ENCODE measurements at places on chromosomes 11 and 22.

GRCh38 chr22:37351232-37351631 lies 68.9 kb downstream of the CYTH4 start:
- DNase-seq: no peak

DNA sequence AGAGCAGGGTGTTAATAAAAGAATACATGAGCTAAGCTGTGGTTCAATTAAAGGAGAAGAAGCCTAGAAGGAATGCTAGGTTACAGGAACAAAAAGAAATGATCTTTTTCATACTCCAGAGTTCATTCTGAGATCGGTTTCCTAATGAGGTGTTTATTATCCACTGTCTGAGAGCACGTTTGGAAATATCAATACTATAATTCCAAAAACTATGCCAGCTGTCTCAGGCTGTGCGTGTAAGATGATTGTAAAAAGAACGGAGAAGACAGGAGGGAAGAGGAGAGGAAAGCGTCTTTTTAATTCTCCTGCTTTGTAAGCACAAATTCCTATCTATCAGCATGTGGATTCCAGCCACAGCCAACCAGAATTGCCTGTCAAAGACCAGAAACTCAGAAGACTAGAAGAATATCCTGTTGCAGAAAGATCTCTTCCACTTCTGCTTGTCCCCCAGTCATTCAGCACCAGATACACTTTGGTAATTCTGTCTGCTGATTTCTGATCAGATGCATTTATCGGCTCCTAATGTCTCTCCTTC lies 25.7 kb downstream of the APOL5 start:
- DNase-seq: no peak

DNA sequence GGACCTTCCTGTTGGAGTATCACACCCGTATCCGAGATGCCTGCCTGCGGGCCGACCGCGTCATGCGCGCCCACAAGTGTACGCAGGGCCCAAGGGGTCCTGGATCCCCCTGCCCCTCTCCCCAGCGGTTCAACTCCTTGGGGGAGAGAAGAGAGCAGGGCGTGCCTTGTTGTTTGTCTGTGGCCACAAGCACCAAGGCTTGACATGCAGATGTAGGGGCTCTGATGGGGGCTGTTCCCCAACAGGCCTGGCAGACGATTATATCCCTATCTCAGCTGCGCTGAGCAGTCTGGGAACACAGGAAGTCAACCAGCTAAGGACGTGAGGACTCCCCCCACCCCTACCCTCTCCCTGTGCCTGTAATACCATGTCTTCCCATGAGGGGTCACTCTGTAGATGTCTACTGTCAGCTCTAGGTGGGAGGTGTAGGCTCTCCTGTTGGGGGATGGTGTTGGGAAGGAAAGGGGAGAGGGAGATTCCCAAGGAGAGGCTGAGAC lies 6.8 kb downstream of the CFL1 start:
- no peak for DNase-seq

DNA sequence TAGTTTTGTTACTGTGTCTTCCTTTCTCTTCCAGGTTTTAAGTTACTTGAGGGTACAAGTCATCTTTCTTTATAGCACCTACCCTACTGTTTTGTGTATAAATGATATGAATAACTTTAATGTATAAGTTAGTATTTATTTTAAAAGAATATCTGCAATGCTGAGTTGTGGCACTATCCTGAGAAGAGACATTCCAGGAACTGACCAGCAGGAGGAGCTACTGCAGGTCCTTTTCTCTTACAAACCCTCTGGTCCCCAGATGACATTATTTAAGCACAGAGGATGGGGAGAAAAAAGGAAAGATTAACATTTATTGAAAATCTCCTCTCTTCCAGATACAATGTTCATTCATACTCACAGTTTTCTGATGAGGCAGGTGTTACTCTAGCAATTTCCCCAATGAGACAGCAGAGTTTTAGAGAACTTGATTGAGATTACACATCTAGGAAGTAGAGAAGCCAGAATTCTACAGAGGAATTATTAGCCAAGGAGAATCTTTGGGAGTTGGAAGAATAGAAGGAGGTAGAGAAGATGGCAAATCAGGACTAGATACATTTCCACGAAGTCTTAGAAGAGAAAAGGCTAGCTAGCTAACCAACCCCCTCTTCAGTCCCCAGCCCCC lies 541.2 kb upstream of the API5 start:
- DNase-seq: no peak

GRCh38 chr11:77501758-77502157 lies 27.9 kb upstream of the PAK1 start:
- no peak for DNase-seq

DNA sequence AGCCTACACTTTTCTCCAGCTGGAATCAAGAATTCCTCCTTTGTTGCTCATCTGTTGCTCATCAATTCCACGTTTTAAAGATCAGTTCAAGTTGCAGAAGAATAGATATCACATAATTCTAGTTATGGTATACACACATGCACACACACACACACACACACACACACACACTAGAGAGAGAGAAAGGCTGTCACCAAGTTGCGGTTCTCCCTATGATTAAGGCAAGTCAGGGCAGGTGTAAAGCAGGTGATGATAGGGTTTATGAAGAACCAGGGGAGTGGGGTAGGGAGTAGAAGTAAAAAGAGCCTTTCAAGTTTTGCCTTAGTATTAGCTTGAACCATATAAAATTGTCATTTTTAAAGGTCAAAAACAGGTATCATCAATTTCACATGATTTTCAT lies 31.7 kb upstream of the TMPRSS4 start:
- no peak for DNase-seq

GRCh38 chr11:117062498-117062897 lies 35.7 kb downstream of the SIK3 start:
- DNase-seq: no peak

GRCh38 chr11:42462558-42463310 lies 849.1 kb upstream of the API5 start:
- DNase-seq: no peak

GRCh38 chr11:112931703-112932102 lies 29.5 kb upstream of the NCAM1 start:
- no peak for DNase-seq

GRCh38 chr11:64292460-64293254 lies 1.6 kb downstream of the KCNK4 start:
- DNase-seq: no peak

DNA sequence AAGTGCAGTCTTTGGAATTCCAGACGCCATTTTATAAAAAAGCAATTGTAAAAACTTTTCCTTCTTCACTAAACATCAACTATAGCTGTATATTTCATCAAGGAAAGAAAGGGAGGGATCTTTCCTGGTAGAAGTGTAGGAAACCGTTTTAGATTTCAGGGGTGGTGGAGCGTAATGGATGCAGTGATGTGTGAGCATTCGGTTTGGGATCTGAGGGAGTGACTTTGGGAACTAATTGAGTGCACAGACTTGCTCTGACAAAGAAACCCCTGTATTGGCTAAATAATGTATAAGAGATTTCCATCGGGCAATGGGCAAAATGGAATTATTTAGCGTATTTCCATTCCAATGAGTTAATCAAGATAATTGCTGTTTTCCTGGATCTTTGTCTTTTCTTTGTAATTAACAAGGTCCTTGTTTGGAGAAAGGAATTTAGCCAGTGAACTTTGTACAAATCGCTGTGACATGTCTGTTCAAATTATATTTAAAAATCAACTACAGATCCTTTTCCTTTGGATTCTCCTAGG lies 125.0 kb upstream of the NARS2 start:
- no peak for DNase-seq

DNA sequence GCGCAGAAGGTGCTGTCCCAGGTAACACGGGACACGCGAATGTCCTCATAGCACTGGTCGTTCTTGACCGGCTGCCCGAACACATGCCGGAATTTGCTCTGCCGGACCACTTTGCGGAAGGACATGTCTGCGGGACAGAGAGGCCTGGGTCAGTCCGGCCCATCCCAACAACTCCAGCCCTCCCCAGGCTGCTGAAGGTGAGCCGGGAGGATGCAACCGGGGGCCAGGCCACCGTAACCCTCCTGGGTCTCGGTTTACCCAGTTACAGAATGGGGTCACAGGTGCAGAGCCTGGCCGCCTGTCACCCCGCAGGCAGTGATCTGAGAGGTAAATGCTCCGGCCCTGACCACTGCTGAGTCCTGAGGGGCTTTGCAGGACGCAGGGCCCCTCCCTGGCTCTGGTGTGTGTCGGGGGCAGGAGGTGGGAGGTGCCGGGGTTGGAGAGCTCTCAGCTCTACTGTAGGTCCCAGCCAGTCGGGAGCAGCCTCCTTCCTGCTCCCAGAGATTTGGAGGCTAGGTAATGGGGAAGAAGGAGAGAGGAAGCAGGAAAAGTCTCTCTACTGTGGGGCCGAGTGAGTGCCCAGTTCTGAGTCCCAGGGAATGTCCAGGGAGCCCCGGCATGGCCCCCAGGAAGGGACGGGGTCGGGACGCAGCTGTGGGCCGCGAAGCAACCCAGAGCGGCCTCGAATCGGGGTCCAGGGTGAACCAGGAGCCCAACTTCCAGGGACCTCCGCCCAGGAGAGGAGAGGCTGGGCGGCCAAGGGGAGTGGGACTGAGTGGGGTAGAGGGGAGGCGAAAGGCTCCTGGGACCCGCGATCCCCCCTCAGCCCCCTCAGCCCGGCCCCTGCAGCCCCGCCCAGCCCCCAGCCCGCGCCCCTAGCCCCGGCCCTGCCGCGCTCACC lies 522 bp downstream of the CORO1B start:
- DNase-seq: no peak

GRCh38 chr11:121723246-121723741 lies 270.5 kb upstream of the SORL1-AS1 start:
- DNase-seq: no peak

DNA sequence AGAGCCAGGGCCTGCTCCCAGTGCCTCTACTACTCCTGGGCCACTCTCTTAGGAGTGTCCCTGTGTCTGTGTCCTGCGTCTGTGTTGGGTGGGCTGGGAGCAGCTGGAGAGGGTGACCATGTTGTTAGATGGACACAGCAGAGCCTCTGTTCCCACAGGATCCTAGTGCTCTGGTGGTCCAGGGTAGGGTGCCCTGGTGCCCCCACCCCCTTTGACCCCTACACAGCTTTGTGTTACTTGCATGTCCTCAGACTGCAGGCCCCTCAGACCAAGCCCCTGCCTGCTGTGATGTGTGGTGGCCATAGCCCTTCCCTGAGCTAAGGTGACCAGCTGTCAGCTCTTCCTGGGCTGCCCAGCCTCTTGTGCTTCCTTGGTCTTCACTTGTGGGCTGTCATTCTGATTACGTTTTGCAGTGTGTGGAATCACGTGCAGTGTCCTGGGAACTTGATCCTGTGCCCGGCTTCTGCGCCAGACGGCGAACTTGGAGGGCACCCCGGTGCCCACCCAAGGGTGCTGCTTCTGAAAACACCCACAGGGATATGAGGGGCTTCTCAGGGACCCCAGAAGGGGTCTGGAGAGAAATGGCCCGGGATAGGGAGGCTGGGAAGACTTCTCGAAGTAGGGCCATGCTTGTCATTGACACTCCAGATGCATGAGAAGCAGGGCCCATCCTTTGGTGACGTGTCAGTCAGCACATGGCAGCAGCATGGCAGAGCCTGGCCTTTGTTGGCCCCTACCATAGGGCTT lies 1.5 kb downstream of the TANGO2 start:
- no peak for DNase-seq

GRCh38 chr22:41308054-41308453 lies 6.7 kb downstream of the ZC3H7B start:
- DNase-seq: no peak

GRCh38 chr11:69242266-69242920 lies 51.6 kb upstream of the MYEOV start:
- DNase-seq: no peak

DNA sequence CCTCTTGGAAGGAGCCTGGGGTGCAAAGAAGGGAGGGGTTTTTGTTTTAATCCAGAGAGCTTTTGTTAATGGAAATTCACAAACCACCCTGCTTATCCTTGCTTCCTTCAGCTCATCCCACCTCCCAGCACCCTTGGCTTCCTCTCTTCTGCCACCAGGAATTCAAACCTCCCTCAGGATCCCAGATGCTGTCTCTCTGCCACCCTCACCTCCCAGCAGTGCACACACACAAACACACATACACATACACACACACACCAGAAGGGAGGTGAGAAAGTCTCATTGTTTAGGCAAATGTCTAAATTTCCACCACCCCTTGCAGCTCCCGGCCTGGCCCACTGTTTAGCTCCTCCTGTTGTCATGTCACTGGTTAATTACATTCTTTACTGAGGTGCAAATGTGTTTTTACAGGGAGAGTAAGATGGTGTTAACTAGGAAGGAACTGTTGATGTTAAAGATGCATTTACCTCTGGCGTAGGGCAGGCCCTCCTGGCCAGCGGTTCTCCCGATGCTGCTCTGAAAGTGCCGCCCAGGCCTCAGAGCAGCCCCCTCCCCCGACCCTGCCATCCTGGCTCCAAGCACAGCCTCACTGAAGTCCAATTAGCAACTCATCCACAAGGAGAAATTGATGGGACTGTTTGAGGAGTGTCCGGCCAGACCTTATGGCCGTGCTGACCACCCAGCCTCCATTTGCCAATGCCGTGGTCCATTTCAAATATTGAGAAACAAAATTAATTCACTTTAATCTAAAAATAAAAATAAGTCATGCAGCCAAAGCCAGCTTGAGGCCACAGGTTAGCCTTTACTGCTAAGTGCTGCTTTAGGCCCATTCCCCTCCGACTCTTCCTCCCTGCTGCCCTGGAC lies 165.4 kb downstream of the FEZ1 start:
- no peak for DNase-seq

DNA sequence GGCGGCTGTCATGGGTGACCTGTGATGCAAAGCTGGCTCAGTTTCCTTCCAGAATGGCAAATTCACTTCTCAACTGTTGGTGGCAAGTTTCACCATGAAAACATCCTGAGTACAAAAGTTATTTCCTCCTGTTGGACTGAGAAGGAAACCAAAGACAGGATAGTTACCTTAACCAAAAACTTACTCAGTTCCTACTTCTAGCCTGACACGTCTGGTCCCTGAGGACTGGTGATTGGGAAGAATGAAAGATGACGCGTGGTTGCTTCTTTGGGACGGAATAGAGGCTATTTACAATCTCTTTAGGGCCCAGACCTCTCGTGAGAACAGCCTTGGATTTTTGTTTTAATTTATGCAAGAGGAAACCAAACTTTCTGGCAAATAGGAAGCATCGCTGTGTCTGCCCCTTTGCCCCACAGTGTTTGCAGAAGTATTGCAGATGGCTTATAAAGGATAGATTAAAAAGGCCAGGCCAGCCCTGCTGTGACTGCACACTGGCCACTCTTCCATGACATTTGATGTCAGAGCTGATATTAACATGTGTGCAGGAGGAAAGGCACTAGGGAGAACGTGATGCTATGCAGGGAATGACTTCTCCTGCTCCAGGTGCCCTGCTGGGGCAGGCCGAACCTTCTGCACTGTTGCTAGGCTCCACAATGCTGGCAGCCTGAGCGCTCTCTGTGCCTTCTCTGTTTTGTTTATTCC lies 7.6 kb downstream of the VPS26B start:
- DNase-seq: no peak

DNA sequence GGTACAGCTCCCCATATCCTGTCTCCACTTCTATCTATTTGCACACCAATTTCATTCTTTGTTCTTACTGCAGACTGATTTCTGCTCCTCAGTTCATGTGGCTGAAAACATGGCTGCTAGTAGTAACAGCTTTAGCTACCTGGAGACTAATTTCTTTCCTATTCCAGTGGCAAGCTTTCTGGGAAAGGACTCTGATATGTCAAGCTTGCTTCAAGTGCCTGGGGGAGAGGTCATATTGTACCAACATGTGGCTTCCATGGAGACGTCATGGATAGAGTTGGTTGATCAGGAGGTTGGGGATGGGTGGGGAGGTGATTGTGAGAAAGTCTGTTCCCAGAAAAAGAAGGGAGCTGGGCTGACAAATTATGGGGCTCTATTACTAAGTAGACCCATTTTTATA lies 44.9 kb downstream of the ADM start:
- no peak for DNase-seq
